ENCODE measurements at places on chromosomes 2 and 18.

DNA sequence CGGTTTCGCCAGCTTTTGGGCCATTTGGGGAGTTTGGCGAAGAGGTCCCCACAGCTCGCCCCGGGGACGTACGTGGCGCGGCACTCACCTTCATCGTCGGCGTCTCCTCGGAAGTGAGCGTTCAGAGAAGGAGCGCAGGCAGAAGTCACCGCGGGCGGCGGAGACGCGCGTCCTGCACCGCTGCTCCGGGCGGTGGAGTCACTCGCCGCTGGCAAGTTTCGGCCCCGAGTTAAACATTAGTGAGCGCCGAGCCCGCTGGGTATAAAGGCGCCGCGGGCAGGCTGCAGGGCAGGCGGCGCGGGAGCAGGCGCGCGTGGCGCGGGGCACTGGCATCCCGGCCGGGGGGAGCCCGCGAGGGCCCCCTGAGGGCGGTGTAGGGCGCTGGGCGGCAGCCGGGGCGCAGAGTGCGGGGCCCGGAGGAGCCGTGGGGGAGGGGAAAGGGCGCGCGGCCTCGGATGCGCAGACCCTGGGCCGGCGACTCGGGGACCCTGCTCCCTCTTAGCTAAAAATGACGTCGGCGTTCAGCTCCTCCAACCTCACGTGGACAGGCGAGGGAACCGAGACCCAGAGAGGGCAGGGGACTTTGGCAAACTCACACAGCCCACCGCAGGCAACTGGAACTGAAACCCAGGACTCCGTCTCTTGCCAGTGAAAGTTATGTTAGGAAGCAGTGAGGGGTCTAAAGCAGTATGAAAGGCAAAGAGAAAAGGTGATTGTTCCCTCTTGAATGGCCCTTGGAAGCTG is at the start of gene DPP4:
TSS of gene DPP4 (minus strand) at position 328 of the 744 bp plus-strand sequence. CDS start at position 94, 234 bp downstream.
- DNase-seq: no peak

- DNase-seq: no peak
These were observed 34.2 kb downstream of the TBC1D8 start for GRCh38 chr2:101116841-101117552.

- DNase-seq: no peak
These were observed 244.1 kb downstream of the SH3BP4 start for GRCh38 chr2:235195921-235196320.

- DNase-seq: no peak
These were observed 63.5 kb downstream of the EVA1A start for GRCh38 chr2:75497256-75497655.

DNA sequence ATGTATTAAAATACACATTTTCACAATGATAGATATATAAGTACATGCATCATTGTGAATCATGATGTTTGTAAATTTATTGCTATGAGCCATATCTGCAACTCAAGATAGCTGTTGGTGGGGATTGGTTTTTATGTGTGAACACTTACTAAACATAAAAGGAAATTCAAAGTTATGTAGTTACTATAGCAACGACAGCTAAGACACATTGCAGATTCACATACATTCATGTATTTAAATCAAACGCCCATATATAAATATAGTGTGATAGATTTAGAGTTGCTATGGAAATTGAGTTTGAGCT is 65.6 kb downstream of the MAPRE2 start:
- no peak for DNase-seq

- no peak for DNase-seq
These were observed 393.5 kb downstream of the ERBB4 start for GRCh38 chr2:212145121-212145520.

GRCh38 chr2:2026252-2026831 is 282.0 kb upstream of the PXDN start:
- no peak for DNase-seq

- no peak for DNase-seq
These were observed 436.9 kb downstream of the SLC4A3 start for GRCh38 chr2:220064111-220065030.

- no peak for DNase-seq
These were observed 100.3 kb downstream of the RAB3GAP1 start for GRCh38 chr2:135152361-135152760.

GRCh38 chr18:33652635-33653034 is 74.6 kb downstream of the ASXL3 start:
- no peak for DNase-seq

DNA sequence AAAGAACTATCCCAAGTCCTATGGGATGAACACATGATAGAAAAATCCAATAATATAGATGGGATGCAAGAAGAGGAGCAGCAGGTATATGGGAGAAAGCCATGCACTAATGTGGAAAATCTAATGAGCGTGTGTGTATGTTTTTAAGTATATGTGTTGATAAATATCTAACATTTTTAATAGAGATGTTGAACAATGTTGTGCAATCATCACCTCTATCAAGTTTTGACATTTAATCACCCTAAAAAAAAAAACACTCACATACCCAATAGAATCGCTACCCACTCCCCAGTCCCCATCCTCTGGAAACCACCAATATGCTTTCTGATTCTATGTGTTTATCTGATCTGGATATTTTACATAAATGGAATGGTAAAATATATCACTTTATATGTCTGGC is 983.7 kb downstream of the SUCLG1 start:
- no peak for DNase-seq

DNA sequence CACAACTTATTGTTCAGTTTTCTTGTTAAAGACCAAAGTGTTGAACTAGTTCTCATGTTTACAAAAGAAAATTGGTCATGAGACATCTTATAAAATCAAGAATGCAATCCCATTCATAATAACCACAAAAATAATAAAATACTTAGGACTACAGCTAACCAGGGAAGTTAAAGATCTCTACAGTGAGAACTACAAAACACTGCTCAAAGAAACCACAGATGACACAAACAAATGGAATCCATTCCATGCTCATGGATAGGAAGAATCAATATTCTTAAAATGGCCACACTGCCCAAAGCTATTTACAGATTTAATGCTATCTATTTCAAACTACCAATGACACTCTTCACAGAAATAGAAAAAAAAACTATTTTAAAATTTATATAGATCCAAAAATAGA is 1354.8 kb upstream of the CDH2 start:
- DNase-seq: no peak

DNA sequence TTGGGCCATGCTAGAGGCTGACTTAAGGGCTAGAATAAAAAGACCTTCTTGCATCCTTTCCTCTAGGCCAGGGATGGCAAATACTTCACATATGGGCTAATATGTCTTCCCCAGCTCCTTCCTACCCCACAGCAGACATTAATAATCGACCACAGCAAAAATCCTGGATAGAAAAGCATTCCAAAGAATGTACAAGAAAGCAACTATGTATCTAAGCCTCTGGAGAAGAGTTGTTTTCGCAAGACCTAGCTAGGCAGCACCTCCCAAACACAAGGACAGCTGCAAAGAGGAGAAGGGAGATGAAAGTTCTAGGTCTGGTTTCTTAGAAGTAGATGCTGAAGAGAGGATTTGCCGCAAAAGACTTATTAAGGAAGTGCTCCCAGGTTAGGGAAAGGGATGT is 372.6 kb downstream of the SLC4A3 start:
- no peak for DNase-seq

DNA sequence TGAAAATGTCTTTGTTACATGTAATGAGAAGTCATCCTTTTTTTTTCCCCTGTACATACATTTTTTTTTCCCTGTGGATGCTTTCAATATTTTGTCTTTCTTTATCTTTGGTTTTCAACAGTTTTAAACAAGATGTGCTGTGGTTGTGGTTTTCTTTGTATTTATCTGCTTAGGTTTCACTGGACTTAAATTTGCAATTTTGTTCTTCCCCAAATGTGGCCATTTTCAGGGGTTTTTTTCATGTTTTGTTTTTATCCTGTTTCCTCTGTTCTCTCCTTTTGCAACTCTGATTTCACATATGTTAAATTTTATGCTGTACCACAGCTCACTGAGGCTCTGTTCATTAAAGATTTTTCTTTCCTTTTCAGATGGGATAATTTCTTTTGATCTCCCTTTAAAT is 41.7 kb downstream of the GALNT1 start:
- DNase-seq: no peak

DNA sequence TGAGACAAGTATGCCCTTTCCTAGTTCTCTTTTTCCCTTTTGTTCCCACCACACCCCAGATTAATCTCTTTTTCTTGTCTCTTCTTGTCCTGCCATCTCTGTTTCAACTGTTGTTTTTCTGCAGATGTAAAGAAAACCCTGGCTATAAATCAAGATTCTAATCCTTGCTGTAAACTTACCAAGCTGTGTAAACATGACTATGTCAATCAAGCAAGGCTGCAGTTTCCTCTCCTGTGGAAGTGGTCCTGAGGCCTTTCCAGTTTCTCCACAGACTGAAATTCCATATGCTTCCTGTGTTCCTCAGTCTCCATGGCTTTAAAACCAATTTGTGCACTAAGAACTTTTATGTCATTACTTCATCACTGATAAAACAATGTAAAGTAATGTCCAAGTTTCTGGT is 288.8 kb upstream of the PIK3C3 start:
- no peak for DNase-seq

GRCh38 chr2:238030422-238031155 is 30.2 kb upstream of the SCLY start:
- DNase-seq: no peak

DNA sequence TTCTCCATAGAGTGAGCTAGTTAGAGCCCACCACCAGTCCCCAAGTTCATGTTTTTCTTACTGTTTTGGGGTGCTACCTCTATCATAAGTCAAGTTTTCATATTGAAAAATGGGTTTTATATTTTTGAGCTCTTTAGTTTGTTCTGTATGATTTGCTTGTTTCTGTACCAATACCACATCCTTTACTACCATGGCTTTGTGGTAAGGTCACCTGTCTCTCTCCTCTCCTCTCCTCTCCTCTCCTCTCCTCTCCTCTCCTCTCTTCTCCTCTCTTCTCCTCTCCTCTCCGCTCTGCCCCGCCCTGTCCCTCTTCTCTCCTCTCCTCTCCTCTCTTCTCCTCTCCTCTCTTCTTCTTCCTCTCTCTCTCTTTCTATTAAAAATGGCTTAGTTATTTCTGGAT is 22.1 kb upstream of the LBH start:
- no peak for DNase-seq

GRCh38 chr18:6811816-6812215 is 82.3 kb downstream of the ARHGAP28 start:
- no peak for DNase-seq

- no peak for DNase-seq
These were observed 47.7 kb downstream of the RAPGEF4 start for GRCh38 chr2:172783165-172783898.

DNA sequence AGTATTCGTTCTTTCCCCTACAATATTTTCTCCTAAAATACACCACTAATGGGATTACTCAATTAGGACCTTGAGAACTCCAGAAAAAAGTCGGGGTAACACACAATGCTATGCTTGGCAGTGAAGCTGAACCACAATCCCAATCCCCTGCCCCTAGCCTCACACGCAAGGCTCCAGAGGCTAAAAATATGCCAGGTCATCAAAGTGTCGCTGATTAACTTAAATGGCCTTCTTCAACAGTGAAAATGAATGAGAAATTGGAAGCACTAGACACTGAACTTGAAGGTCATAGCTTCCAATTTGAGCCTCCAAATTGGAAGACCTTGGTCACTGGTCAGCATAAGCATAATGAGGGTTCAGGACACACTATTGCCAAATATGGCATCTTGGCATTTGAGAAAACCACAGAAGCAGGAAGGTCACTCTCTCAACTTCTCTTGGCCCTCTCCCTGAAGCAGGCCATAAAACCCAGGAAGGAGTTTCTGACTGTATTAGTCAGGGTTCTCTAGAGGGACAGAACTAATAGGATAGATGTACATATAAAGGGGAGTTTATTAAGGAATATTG is 86.0 kb upstream of the SATB2 start:
- DNase-seq: no peak

DNA sequence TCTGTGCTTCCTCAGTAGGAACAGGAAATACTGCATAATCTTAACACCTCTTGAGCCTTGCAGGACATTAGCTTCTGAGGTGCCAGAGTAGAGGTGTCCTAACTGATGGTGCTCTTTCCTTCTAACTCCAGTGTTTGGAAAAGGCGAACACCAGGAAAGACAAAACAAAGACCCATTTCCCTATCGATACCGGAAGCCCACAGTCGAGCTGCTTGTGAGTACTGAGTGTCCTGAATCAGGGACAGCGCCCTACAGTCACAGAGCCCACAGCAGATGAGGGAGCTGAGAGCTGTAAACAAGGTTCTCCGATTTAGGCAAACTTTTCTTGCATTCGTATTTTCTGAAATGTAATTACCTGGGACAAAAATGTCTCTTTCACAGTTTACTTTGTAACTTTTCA is 50.7 kb downstream of the SLC14A2 start:
- no peak for DNase-seq

DNA sequence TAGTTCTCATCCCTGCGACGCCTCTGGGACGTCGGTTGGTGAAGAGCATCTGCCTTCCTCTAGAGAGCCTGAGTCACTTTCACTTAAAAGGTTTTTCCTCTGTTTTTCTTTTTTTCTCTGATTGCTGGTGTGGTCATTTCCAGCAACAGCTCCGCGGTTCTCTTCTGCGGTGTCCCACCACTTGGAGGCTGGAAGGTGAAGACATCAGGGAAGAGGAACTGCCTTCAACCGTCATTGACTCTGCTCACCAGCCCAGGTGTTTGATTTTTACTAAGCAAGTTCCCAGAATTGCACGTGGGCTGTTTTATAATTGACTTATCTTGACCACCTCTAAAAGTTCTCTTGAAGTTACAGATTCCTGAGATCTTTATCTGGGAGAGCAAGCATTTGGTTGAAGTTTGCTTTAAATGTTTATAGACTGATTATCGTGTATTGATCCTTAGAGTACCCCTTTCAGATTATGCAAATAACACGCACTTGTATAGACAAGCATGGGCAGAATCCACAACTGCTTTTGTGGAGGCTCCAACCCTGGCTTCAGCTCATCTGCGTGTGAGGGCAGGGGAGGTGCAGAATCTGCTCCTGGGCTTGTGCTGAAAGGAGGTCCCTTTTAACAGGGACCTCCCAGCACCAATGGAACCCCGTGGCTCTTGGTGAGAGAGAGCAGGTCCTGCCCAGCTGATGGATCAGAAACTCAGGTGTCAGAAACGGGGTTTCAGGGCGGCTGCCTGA is 3.5 kb downstream of the CTDP1 start:
- no peak for DNase-seq

DNA sequence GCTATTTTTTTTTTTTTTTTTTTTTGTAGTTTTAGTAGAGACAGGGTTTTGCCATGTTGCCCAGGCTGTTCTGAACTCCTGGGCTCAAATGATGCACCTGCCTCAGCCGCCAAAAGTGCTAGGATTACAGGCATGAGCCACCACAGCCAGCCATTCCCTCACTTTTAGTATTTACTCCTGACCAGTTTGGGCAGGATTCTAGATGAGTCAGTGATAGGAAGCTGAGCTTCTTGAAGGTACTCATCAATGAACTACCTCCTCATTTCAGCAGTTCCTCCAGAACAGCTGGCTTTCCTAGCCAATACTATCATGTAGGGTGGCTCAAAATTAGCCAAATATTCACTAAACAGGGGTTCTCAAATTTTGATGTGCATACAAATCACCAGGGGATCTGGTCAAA is 57.2 kb downstream of the CYBRD1 start:
- no peak for DNase-seq

GRCh38 chr2:171712051-171712450 is 24.8 kb downstream of the DYNC1I2 start:
- no peak for DNase-seq

- no peak for DNase-seq
These were observed 185.3 kb downstream of the PARD3B start for GRCh38 chr2:204730603-204731002.

GRCh38 chr18:79447703-79448367 is 52.1 kb downstream of the NFATC1 start:
- DNase-seq: no peak

GRCh38 chr2:37091873-37092272 is 7.6 kb downstream of the GPATCH11 start:
- DNase-seq: no peak

Data from omental fat pad (tissue), 4 donors.